ENCODE measurements at places on chromosomes 4 and X.

GRCh38 chr4:26105815-26106699 lies 192.0 kb downstream of the SMIM20 start:
- DNase-seq, result no peak

- no peak for DNase-seq
Measured at GRCh38 chrX:13433298-13433605, 113.4 kb upstream of the ATXN3L start.

GRCh38 chr4:101115887-101116286 lies 231.4 kb downstream of the PPP3CA start:
- DNase-seq, result no peak

DNA sequence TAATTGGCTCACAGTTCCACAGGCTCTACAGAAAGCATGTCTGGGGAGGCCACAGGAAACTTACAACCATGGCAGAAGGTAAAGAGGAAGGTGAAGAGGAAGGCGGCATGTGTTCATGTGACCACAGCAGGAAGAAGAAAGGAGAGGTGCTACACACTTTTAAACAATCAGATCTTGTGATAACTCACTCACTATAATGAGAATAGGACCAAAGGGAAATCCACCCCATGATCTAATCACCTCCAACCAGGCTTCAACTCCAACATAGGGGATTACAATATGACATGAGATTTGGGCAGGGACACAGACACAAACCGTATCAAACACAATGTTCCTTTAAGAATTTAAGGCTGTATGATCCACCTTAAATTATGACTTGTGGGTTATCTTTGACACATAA lies 10.5 kb upstream of the PGM2 start:
- DNase-seq, result no peak

DNA sequence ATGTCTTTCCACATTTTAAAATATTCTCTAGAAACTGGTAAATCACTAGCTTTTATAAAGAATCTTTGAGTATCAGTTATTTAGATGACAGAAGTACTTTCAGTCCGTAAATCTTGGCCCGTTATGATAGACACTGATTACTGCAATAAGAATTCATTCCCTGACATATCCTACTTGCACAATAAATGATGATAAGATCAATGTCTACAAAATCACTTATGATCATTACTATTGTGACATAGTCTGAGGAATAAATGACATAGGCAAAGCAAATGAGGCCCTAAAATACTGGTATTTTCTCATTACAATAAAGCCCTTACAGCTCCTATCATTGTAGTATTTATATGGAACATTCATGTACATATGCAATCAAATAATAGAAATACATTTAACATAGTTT lies 6.6 kb upstream of the PDCL2 start:
- DNase-seq, result no peak

DNA sequence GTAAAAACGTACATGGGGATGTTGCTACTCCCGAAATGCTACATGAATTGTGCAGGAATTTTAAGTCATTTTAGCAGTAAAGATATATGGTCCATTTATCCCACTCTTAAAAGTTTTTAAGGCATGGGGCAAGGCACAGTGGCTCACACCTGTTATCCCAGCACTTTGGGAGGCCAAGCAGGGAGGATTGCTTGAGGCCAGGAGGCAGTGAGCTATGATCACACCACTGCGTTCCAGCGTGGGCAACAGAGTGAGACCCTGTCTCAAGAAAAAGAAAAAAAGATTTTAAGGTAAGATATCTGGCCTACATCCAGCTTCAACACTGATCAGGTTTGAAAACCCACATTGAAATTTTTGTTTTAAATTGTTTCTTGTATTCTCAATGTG lies 1.2 kb upstream of the SEC24D start:
- no peak for DNase-seq
